ENCODE measurements at places on chromosomes 3 and 15.
A peak's percentile ranks its signal among the peaks of the same experiment; 100 is the strongest.

- DNase-seq = no peak
Observed at GRCh38 chr3:151526757-151527156, 65.9 kb upstream of the IGSF10 start.

DNA sequence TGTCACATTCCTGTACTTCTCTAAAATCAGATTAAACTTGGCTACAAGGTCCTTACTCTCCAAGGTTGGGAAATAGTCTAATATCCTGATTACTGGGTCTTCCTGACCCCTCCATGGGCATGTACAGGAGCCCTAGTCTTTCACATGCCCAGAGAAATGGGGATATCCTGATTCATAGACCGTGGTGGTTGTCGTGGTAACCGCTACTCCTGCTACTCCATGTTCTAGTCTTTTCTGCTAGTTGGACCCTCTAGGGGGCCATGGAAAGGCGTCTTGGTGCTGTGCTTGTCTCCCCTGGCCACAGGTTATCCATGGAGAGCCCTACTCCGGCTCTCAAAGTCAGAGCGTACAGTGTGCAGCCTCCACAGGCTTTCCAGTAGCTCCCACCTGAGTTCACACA lies 13.1 kb upstream of the ZBTB38 start:
- DNase-seq = no peak

GRCh38 chr15:77224352-77224751 lies 153.4 kb upstream of the TSPAN3 start:
- no peak for DNase-seq

DNA sequence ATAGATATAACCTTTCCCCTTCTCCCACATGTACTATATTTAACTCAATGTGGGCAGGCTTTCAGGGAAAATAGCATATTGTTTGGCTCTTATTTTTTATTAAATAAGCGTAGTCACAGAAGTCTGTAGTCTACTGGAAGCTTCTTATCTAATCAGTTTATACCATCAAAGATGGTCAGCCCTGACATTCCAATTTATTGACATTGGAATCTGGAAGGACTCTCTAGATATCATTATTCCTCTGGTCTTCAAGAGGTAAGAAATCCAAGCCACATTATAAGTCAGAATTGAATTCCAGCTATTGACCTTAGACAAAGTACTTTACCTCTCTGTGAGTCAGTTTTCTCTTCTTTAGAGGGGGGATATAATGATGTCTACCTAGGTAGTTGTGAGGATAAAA lies 38.5 kb upstream of the SCAANT1 start:
- DNase-seq = no peak

GRCh38 chr3:190424108-190424477 lies 25.6 kb downstream of the TMEM207 start:
- DNase-seq = no peak

DNA sequence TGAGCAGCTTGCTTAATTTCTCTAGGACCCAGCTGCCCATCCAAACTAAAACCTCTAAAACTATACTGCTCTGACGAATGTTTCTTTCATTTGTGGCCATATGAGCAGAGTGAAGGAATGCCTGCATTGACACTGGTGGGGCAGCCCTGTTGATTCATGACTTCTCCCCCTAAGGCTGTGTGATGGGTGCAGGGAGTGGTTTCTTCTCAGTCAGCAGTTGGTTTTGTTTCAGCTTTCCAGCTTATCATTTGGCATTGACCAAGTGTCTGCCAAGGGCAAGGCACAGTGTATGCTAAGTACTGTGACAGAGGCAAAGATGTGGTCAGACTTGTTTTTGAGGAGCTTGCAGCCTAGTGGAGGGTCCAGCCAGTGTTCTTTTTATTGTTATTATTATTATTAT lies 4.7 kb downstream of the ABHD6 start:
- peak; percentile 21 for DNase-seq

- no peak for DNase-seq
Observed at GRCh38 chr3:50357481-50357880, 1.8 kb downstream of the TMEM115 start.

DNA sequence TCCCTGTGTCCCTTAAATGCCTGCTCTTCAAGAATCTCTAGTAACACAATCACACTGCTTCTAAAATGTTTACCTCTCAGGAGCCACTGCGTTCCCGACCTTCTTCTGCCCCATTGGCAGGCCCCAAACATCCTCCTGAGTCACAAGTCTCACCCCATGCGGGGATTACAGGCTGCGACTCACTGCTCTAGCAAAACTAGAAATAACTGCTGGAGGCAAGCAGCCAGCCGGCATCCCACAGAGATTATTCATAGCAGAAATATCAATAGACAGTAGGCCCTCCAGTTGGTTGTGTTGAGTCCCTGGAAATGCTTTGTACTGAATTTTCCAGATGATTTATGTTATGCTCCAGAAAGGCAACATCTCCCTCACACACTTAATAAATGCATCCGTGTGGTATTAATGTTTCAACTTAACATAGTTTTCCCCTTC lies 64.8 kb downstream of the RFTN1 start:
- peak; percentile 93 for DNase-seq

DNA sequence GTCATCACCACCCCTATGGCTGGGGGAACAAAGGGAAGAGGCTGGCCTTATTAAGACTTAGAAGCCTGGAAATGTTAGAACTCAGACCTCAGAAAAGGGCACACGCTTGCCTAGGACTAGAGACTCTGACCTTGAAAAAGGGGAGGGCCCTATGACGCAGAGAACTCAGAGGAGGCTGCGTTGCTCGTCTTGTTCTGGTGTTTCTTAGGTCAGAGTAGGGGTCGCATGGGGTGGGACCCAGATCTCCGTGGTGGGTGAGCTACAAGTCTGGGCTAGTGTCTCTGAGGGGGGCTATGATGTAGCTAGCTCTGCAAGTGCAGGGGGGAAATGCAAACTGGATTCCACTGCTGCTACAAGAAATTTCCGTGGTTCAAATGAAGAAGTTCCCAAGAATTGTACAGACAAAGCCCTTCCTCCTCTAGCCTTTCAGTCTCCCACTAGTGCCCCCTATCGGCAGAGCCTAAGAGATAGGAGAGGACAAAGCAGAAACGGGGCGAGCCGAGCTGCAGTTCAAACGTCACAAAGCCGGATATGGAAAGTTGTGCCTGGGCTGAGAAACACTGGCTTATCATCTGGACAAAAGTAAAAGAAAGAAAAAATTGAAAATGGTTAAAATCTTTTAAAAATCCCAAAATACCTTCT lies 392.9 kb upstream of the ROBO2 start:
- no peak for DNase-seq

All from M059J (cell line).